ENCODE measurements at places on chromosomes 11 and 22. TPM values are rescaled to one million over a fixed set of nuclear protein-coding genes. Genes with fewer than 3 reads are reported as not detected.

DNA sequence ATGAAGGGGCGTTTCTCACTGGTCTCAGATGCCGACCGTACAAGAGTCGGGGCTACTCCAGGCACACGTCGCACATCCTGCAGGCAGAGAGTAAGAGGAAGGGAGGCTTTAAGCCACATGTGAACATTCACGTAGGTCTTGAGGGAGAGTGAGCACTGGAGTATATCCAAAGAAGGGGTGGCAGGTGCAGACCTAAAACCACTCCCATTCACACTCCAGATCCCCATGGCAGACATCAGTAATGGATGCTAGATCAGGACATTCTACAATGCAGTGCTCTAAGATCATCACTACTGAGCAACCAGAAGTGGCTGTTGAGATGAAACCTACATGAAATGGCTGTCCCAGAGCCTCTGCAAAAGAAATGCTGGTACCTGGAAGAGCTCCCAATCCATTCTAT lies 39.0 kb downstream of the WT1 start:
- DNase-seq = no peak

- DNase-seq = no peak
These were observed 36.5 kb upstream of the ARFGAP3 start for GRCh38 chr22:42893371-42894150.

- DNase-seq = no peak
These were observed 7.6 kb downstream of the ACAD8 start for GRCh38 chr11:134260983-134261382.

SYT9 gene
- total RNA-seq = 2.6 TPM

EPS8L2 gene
- total RNA-seq = 12.4 TPM

Data from urinary bladder (tissue), 4 donors.